Renal pelvis (tissue), 12 donors: ENCODE measurements at places on chromosomes 6 and 20. TPM values are rescaled to one million over a fixed set of nuclear protein-coding genes. Genes with fewer than 3 reads are reported as not detected.
A peak's percentile ranks its signal among the peaks of the same experiment; 100 is the strongest.

DNA sequence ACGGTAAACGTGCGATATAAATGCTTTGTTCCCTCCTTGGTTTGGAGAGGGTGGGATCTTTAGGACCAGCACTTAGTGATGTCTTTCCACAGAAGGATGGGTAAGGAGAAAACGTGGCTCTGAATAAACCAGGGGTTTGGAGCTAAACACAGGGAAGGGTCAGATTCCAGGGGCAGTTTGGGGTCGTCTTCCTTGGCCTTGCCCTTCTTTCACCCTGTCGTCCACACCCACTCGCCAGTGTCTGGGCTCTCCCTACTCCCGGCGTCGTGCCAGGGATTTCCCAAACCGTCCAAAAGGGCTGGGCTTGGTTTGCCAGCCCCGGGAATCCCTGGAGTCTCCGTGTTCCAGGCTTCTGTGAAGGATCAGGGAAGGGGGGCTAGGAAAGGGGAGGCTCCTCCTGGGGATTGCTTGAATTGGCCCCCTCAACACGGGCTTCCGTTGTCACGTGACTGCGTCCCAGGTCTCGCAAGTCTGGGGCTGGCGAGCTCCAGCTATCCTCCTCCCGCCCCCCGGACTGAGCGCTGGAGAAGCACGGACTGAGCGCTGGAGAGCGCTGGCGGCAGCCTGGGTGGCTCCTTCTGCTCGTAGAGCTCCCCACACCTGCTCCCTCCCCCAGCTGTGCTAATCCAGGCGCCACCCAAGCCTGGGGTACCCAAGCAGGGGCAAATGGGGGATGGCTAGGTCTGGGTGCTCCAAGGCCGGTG, 9.4 kb upstream of the ARMC12 start:
- no peak for DNase-seq

DNA sequence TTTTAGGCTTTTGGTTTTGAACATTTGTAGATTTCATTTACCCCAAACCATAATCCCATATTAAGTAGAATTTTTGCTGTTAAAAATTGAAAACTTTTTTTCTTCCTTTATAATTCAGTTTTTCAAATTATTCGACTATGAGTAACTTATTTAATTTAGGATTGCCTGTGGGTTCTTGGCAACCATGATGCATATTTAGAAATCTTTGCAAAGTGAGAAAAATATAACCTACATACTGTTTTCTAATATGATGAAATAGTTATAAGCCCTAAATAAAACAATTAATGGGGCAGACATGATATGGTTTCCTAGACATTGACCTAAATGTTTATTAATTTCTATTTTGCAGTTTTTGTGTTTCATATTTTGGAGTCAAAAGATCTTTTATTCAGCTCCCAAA, 23.6 kb downstream of the NEDD9 start:
- no peak for DNase-seq

DNA sequence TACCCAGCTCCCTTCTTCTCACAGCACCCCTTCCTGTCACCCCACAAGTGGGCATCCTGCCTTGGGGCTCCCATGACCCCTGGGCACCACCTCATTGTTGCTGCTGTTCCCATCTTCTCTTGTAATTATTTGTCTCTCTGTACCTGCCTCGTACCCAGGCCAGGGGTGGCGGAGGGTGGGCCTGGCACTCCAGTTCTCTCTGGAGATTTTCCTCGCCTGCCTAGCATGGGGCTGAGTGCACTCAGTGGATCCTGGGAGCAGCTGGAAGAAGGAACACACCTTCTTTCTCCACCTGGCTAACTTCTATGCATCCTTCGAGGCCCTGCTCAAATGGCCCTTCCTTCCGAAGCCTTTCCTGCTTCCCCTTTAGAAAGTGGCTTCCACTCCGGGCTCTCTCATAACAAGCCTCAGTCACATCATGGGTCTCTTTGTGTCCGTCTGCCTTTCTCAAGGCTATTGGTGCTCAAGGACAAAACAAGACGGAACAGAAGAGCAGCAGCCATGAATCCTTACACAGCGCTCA, 79.2 kb downstream of the SRC start:
- no peak for DNase-seq

DNA sequence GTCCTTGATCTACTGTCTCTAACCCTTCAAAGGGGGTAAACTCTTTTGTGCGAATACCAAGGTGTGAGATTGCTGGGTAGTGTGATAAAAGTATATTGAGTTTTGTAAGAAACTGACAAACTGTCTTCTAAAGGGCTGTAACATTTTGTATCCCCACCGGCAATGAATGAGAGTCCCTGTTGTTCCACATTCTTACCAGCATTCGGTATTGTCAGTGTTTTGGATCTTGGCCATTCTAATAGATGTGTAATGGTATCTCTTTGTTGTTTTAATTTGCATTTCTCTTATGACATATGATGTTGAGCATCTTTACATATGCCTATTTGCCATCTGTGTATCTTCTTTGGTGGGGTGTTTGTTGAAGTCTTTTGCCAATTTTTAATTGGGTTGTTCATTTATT, 1090.7 kb downstream of the KIF16B start:
- DNase-seq: no peak

- DNase-seq: no peak
Observed at GRCh38 chr6:139250296-139251044, 41.3 kb downstream of the TXLNB start.

- peak; percentile 9 for DNase-seq
Observed at GRCh38 chr6:112407101-112407590, 60.0 kb downstream of the RFPL4B start.

GRCh38 chr20:63572788-63573646, 1.0 kb downstream of the HELZ2 start:
- DNase-seq: no peak

GRCh38 chr6:47134476-47135189, 92.5 kb upstream of the ADGRF1 start:
- DNase-seq: no peak

GRCh38 chr20:38766071-38766470, 17.8 kb downstream of the ACTR5 start:
- DNase-seq: no peak

- DNase-seq: no peak
Observed at GRCh38 chr20:24746351-24746685, 202.8 kb upstream of the CST7 start.

- no peak for DNase-seq
Observed at GRCh38 chr20:992801-993535, 9.1 kb downstream of the RSPO4 start.

GRCh38 chr20:45672765-45673164, 2.7 kb upstream of the WFDC11 start:
- DNase-seq: no peak

- no peak for DNase-seq
Observed at GRCh38 chr6:109660526-109661320, 30.3 kb downstream of the AK9 start.

DNA sequence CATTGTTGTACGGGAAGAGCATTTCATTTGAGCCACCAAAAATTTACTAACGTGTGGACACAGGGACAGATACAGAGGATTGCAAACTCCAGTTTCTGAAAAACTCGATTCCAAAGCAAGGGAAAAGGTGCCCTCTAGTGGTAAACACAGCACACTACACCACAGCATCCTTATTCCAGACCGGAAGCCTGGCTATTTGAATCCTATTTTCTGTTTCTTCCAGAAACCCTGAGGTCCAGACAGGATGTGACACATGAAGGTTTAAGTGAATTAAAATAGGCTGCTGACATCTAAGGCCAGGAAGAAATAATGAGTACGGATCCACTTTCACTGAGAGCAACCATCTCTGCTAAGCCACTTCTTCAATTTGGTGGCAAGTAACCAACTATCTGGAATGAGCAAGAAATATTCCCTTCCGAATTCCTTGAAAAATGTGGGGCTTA, 31.8 kb upstream of the GMPR start:
- DNase-seq: peak; percentile 82

GRCh38 chr6:148750838-148751792, 4.3 kb downstream of the UST start:
- no peak for DNase-seq

DNA sequence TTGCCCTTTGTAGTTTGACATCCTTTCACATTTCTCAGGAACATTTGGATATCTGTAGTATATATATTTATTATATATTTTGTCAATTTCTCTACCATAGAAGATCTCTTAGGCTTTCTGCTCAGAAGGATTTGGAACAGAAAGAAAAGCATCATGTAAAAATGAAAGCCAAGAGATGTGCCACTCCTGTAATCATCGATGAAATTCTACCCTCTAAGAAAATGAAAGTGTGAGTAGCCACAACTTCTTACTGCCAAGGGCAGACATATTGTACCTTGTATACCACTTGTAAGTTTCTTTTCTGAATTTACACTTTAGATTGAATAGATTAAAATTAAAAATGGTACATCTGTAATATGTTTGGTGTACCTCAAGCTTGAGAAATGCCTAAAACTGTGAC, 31.2 kb downstream of the TPX2 start:
- DNase-seq: no peak

DNA sequence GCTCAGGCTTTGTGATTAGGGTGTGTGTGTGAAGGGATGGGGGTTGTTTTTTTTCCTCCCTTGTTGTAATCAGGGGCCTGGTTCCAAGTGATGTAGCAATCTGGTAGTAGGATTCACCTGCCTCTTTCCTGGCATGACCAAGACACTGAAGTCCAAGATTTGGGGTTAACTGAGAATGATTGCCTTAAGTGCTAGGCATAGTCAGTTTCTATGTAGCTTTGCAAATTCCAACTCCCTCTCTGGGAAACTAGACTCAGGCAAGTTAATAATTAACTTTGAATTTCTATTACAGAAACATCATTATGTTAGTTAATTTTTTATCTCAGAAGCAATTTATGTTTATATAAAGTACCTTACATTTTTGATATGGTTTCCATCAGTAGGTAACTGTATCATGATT, 43.6 kb downstream of the NUS1 start:
- DNase-seq: no peak

DNA sequence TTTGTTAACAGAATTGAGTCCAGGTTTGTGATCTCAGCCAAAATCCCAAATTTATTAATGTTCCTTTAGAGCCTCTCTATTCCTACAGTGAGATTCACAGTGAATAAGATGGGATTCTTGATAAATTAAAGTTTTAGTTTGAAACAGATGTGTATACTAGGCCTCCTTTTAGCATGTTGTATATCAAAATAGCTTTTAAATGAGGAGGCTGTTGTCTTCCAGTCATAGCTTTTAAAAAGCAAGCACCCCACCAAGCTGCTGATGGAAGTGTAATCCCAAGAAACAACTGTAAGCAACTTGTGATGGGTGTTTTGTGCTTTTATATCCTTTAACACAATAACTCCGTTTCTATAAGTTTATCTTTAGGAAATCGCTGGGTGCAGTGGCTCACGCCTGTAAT, 7.0 kb downstream of the GTF2H5 start:
- no peak for DNase-seq

- no peak for DNase-seq
Observed at GRCh38 chr6:44228031-44228430, 4.6 kb downstream of the SLC29A1 start.

GRCh38 chr6:109236115-109237076, 141.1 kb downstream of the CEP57L1 start:
- no peak for DNase-seq

- no peak for DNase-seq
Observed at GRCh38 chr6:130964808-130965604, 98.0 kb downstream of the EPB41L2 start.

GRCh38 chr6:152100183-152100618, 292.7 kb downstream of the ESR1 start:
- DNase-seq: no peak

DNA sequence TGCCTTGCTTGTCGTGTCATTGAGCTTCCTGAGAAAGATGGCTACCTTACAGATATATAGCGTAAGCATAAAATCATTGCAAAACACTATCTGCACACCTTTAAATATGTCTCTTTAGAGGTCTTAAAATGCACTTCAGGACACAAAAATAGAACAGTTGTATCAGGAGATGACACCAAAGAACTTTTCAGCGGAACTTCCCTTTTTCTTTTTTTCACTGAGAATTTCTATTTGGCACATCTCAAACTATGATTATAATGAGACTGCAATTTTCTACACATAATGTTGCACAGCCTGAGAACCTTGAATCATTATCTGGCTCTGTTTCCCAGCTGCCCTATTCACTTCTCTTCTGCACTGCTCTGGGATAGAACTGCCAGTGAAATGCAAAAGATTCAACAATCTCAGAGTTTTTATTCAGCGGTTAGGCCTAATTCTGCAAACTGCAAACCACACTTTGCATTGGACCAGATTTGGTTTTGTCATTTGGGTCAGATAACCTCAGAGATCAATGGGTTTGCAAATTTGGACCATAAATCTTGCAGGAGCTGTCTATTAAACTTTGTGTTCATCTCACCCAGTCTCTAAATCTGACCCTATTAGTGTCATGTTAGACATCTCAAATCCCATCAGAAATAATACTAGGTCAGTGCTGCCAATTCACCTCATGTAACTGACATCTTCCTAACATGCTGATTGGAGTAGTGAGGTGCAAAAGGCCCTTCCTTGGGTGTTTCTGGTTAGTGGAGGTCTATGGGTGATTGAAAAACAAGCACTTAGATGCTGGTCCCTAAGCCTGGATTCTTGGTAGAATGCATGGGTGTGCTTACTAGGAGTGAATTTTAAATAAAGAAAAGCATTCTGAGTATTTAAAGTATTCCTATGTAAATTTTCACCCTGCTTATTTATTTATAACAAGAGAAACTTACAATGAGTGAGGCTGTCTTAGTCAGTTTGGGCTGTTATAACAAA, 382.7 kb downstream of the UTRN start:
- DNase-seq: no peak

DNA sequence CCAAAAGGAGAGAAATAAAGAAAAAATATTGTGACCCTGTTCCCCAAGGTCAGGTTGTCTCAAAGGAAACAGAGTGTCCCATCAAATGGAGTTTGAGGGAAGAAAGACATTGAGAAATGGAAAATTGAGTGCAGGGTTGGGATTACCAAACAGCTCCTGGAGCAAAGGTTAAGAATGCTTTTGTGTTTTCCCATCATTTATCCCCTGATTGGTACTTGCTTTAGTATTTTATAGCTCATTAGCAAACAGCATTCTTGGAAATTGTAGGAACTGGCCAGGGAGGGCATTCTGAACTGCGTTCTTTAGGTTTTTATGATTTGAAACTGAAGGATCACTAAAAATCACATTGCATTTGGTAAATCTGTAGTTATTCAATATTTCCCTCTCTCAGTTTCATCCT, 59.0 kb upstream of the NELFCD start:
- DNase-seq: no peak

GRCh38 chr20:23050847-23051627, 1.6 kb upstream of the THBD start:
- peak; percentile 83 for DNase-seq

The EYS gene
- 1.2 TPM for polyA plus RNA-seq

The TBC1D7 gene
- 39.6 TPM for polyA plus RNA-seq

The CALHM4 gene
- 0.43 TPM for polyA plus RNA-seq

The SNHG17 gene
- 31.2 TPM for polyA plus RNA-seq

The INSM1 gene
- not detected for polyA plus RNA-seq

The TBXT gene
- not detected for polyA plus RNA-seq

The RAD21L1 gene
- not detected for polyA plus RNA-seq

The PAK5 gene
- 0.52 TPM for polyA plus RNA-seq

The CST4 gene
- not detected for polyA plus RNA-seq

The IPCEF1 gene
- 8.9 TPM for polyA plus RNA-seq

The C6orf163 gene
- 5.6 TPM for polyA plus RNA-seq

The SLC44A4 gene
- 35.1 TPM for polyA plus RNA-seq

The ZSCAN23 gene
- polyA plus RNA-seq: 20.5 TPM

The GSTA3 gene
- polyA plus RNA-seq: 0.27 TPM

The TMEM30A gene
- 110 TPM for polyA plus RNA-seq

The HLA-F gene
- polyA plus RNA-seq: 4.6 TPM

The BTN1A1 gene
- 0.23 TPM for polyA plus RNA-seq

The PRPH2 gene
- polyA plus RNA-seq: 2.3 TPM

The OPRL1 gene
- polyA plus RNA-seq: 1.1 TPM

The B3GALT4 gene
- 5.3 TPM for polyA plus RNA-seq

The BNIP5 gene
- polyA plus RNA-seq: 0.16 TPM

The SLC22A7 gene
- polyA plus RNA-seq: 0.84 TPM

The MYBL2 gene
- 24.4 TPM for polyA plus RNA-seq
